Activated naive CD8-positive, alpha-beta T cell treated with anti-CD3 and anti-CD28 coated beads for 36 hours (primary cell): ENCODE measurements at places on chromosomes 5 and 9.

- DNase-seq: peak; percentile 34
Measured at GRCh38 chr9:16207161-16207560, 654.3 kb downstream of the CCDC171 start.

- DNase-seq: no peak
Measured at GRCh38 chr5:173771121-173771724, 116.9 kb upstream of the CPEB4 start.

- DNase-seq: no peak
Measured at GRCh38 chr5:58412932-58413331, 47.0 kb downstream of the PLK2 start.

DNA sequence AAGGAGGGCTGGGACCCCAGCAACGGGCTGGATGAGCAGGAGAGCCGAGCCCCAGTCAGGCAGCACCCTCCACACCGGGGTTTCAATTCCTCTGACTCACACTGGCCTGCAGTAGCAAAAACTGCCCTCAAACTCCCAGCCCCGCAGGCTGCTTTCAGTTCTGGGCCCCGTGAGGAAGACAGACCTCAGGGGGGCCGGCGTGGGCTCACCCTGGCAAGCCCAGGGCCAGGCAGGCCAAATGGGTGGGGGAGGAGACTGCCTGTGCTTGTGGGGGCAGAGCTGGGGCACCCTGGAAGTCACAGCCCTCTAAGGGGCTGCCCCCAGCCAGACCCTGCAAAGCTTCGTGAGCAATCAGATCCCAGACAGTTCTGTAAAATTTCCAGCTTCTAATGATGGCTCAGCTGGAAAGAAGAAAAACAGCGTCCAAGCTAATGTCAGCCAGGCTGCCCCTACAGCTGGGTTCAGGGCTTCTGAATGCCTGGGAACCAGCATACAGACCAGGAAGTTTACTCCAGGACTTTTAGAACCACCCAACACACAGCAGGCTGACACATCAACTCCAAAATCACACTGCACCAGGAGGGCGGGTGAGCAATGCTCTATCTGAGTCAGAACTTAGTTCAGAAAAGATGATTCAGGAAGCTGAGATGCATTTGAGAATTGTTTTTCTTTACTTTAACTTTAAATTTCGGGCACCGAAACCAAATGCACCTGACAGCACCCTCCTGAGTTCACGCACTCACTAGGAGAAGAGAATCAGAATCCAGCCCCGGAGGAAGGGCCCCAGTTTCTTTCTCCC lies 34.7 kb downstream of the LPCAT1 start:
- peak; percentile 69 for DNase-seq

- DNase-seq: no peak
Measured at GRCh38 chr9:127474592-127474991, 23.3 kb downstream of the LRSAM1 start.

GRCh38 chr9:108761655-108762347 lies 94.0 kb downstream of the ACTL7B start:
- DNase-seq: peak; percentile 18

DNA sequence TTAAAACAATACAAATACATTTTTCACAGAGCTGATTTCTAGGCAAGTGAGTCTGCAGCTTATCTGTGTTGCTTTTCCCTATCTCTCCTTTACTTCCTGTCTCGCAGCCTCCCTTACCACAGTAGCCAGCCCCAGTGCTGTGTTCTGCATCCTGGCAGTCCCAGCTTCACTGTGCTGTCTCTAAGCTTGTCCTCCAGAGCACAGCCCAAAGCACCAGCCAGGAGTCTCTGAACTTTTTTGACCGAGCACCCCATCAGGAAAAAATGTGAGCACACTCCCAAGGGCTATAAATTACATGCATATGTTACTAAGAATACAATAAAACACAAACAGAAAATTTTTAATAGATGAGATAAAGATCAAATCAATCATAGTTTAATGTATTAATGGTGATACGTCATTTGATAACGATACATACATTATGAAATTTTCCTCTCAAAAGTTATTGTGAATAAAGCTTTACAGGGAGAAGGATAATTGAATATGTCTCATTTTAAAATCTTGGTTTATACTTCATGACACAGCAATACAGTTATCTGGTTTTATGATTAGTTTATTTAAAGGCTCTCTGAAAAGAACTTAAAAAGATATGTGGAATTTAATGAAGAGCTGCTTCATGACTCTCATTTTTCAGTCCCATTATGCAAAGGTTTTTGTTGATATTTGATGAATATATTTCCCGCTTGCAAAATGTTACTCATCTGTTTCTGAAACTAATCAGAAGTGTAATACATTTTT lies 7.3 kb upstream of the RHOBTB3 start:
- no peak for DNase-seq

GRCh38 chr5:95027151-95027721 lies 257.7 kb downstream of the MCTP1 start:
- no peak for DNase-seq

GRCh38 chr5:98780390-98780789 lies 6.9 kb downstream of the RGMB start:
- no peak for DNase-seq

DNA sequence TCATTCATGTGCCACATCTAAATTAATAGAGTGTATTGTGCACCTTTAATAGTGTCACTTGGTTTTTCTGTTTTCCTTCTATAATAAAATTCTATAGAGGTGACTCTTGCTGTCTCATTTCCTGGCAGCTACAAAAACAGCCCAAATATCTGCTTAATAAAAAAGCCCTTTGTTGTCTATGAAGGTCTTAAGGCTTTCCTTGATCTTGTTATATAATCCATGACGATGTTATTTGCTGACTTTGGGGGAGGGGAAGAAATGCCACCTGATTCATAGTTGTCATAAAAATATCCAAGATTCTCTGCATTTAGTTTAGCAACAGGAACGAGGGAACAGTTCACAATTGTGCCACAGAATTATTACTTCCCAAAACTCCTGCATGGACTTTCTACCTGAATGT lies 31.3 kb downstream of the CPEB4 start:
- DNase-seq: no peak

DNA sequence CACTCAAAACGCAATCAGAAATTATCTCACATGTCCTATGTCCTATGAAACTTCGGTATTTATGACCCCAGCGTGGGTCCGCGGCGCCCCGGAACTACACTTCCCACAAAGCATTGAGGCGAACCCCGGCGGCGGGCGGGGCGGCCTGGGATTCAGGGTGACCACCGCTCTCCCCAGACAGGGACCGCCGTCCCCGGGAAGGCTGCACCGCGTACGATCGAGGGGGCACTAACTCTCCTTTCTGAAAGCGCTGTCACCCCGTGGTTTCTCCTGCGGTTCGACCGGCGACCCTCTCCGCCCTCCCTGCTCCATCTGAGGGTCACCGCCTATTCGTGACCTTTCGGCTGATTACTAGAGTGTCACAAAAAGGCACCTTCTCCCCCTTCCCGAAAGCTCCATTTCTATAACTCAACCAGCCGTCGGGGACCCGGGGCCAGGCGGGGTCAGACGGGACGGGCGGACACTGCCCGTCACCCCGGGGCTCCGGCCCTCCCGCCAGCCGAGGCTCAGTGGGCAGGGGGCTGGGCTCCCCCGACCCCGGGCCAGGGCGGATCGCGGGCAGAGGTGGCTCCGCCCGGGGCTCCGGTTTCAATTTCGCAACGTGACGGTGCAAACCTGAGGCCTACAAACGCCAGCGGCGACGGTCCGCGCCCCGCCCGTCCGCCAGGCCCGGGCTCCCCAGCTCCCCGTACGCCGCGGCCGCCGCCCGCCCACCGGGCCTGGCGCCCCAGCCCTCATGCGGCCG lies 1.3 kb downstream of the ECPAS start:
- peak; percentile 75 for DNase-seq

- no peak for DNase-seq
Measured at GRCh38 chr5:43412644-43413043, 453 bp upstream of the CCL28 start.

GRCh38 chr5:73318308-73318719 lies 130.3 kb downstream of the FOXD1 start:
- DNase-seq: no peak

- peak; percentile 70 for DNase-seq
Measured at GRCh38 chr9:127004946-127005769, 90.6 kb downstream of the RALGPS1 start.

- DNase-seq: no peak
Measured at GRCh38 chr5:124399426-124399961, 346.9 kb downstream of the ZNF608 start.

DNA sequence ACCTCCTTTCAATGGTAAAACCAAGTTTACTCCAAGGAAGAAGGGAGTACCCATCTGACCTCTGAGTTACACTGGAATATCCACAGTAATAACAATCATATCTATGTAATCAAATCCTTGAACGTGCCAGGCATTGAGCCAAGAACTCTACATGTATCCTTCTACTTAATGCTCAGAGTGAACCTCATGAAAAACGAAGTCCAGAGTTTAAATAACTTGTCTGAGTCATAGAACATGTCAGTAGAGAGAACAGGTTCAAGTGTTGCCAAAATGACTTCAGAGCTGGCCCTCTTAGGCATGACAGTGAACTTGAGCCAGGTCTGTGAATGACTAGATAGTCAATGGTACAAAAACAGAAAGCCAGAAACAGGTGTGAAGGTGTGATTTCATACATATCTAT lies 164.1 kb upstream of the ZNF618 start:
- no peak for DNase-seq

DNA sequence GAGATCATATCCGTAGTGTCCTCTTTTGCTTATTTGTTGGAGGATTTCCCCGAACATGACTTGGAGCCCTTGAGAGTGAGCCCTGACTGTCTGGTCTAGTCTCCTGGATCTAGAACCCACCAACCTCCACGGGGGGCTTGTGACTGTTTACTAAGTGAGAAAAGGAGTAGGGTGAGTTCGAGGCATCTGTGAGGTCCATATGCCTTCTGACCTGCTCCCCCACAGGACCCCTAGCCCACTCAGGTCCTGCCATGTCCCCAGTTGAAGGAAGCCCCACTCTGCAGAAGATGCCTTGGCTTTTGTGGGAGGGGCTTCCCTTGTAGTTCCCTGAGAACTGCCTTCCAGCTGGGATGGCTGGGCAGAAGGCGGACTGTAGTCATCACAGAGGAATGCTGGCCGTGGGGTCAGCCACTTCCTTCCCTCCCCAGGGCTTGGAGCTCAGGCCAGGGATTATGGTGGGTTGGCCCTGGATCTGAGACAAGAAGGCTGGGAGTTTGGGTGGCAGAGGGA lies 7.0 kb upstream of the IRF1 start:
- DNase-seq: peak; percentile 4

GRCh38 chr9:84843175-84843824 lies 173.8 kb downstream of the NTRK2 start:
- no peak for DNase-seq

- DNase-seq: no peak
Measured at GRCh38 chr5:104344809-104345208, 782.2 kb upstream of the NUDT12 start.

- DNase-seq: no peak
Measured at GRCh38 chr9:111659691-111660090, 1.7 kb upstream of the GNG10 start.

- no peak for DNase-seq
Measured at GRCh38 chr5:153939101-153939500, 99.6 kb downstream of the FAM114A2 start.

DNA sequence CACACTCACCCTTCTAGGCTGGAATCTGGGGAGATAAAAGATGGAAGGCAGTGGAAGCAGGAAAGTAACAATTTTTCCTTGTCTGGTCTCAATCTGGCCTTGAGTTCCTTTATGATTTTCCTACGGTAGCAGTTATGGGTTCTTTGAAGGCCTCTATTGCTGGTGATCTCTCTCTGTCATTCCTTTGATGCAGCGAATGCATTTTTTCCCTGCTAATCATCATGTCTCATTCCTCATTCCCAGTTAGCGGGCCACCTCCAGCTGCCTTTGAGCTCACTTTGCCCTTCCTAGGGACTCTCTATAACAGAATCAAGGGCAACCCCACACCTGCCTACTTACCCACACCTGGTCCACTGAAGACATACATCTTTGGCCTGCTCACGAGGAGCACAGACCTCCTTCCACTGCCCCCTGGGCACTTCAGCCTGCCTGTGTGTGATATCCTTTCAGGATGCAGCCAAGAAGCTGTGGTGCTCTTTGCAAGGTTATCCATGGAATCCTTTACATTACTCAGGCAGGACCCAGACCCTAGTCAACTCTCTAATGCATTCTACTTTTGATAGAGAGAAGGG lies 191.7 kb downstream of the DRD1 start:
- no peak for DNase-seq

GRCh38 chr5:8770431-8770830 lies 775.4 kb downstream of the SEMA5A start:
- no peak for DNase-seq

GRCh38 chr5:1772634-1773033 lies 27.0 kb downstream of the MRPL36 start:
- DNase-seq: no peak

DNA sequence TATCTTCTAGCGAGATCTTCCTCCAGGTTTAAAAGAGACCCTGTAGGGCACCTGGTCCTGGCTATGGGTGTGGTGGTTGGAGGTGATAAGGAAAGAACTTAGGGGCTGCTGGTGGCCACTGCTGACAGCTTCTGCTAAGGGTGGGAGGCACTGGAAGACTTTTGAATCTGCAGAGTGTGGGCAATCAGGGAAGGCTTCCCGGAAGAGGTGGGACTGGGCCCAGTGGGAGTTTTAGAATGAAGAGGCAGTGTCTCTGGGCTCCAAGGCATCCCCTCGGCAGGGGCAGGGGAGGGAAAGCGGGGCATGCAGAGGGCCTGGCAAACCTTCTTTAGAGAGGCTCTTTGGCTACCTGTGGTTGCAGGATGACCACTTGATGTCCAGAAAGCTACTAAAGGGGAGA lies 23.0 kb upstream of the DAB2IP start:
- DNase-seq: no peak

GRCh38 chr5:9126490-9126889 lies 419.4 kb downstream of the SEMA5A start:
- no peak for DNase-seq

DNA sequence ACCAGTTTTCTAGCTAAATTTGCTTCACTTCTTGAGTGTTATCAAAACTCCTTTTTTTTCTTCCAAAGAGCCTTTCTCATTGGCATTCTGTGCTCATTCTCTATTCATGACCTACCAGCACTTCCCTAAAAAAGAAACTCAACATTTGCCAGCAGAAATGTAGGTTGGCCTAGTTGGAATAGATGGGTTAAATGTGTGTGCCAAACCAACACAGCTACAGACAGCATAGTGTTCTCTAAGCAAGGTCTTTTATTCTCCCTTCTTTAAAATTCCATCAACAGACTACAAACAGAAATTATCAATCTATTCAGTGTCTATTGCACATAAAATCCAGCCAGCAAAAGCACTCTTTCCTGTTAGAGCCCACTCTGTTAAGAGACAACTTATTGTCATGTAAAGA lies 255.8 kb upstream of the PUM3 start:
- DNase-seq: no peak
